ENCODE measurements at places on chromosomes 2 and 18.

- DNase-seq, result no peak
These were observed 115.0 kb downstream of the CERS6 start for GRCh38 chr2:168571061-168571460.

DNA sequence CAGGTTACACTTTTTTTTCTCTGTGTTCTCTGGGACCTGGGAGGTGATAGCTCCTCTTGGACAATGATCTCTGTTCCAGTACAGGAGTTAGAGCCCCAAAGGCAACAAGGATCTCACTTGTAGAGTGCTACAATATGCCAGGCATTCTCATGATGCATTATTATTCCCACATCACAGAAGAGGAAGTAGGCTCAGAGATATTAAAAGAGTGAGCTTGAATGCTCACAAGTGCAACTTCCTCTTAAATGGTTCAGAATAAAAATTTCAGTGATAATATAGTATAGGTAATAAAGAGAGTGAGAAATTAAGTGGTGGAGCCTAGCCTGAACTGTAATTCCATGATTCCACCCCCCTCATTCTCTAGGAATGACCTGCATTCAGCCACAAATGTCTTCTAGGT is 21.4 kb downstream of the POLE4 start:
- no peak for DNase-seq

- no peak for DNase-seq
These were observed 48.6 kb downstream of the NRP2 start for GRCh38 chr2:205730701-205731582.

GRCh38 chr2:207352978-207353671 is 176.6 kb upstream of the CREB1 start:
- DNase-seq, result no peak

DNA sequence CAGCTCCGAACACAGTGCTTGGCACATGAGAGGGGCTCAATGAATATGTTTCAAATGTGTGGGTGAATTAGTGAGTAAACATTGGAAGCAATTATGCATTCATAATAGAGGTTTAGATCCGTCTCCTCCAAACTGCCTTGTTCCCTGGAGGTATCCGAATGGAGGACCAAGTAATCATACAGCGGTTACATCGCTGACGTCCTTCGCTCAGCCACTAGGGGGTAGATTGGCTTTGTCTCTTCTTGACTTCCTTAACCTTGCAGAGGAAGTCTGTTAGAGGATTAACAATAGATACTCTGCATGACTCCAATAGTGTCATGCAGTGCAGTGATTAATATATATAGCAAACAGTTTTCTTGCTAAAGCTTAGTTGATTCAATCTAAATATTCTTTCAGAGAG is 517.0 kb downstream of the PTPRM start:
- no peak for DNase-seq

- no peak for DNase-seq
These were observed 260.0 kb downstream of the NAPG start for GRCh38 chr18:10785798-10786197.

- no peak for DNase-seq
These were observed 42.3 kb downstream of the RPRD1A start for GRCh38 chr18:36025025-36025424.

- DNase-seq, result no peak
These were observed 40.2 kb downstream of the NIFK start for GRCh38 chr2:121696410-121696930.

DNA sequence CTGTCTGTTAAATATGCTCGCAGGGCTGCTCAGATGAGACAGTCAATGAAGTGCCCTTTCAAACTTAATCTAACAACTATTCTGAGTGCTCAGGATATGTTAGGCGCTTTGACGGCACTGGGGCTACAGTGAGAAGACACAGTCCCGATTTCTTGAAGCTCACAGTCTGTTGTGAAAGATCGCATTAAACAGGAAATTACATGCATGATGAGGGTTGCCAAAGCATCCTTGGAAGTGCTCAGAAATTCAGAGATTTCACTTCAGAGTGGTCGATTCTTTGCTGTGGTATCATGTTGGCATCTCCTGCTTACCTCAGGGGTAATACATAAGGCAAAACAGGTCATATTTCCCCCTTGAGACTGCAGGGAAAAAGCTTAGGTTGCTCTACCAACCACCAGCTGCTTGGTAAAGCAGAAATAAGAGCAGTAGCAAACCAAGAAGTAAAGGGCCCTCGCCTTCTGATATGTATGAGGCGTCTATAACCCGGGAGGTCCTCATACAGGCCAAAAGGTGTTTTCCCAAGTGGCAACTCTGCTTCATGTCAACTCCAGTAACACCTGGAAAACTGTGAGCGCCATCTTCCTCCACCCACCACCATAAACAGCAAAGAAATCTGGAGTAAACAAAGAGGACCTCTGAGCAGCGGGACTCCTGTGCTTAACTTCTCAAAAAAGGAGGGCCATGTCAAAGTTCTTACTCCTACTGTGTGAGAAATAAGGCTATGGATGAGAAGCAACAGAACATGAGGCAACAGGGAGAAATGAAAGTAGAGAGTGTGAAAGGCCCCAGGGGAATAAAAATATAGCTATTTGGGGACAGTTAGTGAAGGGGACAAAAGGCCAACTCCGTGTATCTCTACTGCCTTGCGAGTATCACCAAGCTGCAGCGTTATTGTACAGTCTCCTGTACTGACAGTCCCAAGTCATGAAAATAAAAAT is 79.3 kb downstream of the CLHC1 start:
- no peak for DNase-seq

GRCh38 chr2:42722320-42723190 is 41.4 kb downstream of the OXER1 start:
- no peak for DNase-seq

DNA sequence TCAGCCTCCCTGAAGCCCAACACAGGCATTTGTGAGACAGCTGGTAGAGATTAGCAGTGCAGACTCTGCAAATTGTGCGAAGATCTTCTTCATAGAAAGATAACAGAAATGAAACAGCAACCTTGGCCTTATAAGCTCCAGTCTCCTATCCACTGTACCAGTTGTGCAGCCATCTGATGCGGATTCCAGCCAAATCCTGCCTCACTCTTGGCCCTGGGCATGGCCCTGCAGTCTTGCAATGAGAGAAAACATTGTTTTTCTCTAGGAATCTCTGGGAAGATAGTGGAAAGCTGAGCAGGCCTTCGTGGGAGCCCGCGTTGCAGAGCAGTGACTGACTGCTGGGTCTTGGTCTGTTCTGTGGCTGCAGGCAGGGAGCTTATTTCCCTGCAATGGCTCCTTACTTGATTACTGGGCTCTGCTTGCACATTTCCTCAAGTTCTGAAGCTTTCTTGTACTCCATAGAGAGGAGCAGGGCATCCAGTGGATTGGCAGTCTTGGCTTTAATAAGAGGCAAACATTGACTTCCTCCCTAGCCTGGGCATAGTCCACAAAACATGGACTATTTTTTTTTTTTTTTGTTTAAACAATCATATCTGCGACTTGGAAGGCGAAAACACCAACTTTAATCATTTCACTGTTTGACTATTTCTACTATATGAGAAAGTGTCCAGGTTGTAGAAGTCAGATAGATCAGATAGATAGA is 193.0 kb downstream of the ACTR3 start:
- no peak for DNase-seq

All from activated T-cell treated with anti-CD3 and anti-CD28 coated beads for 48 hours (primary cell).